ENCODE measurements at places on chromosomes 7 and 10.

DNA sequence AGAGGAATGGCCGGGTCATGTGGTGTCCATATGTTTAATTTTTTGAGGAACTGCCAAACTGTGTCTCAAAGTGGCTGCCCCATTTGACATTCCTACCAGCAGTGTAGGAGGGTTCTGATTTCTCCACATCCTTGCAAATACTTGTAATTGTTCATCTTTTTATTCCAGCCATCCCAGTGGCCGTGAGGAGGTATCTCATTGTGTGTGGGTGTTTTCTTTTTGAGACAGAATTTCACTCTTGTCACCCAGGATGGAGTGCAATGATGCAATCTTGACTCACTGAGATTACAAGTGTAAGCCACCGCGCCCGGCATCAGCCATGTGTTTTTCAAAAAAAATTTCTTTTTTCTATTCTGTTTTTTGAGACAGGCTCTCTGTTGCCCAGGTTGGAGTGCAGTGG is 38.7 kb upstream of the DLG5 start:
- DNase-seq, result no peak

GRCh38 chr10:72455889-72456595 is 101.3 kb upstream of the DNAJB12 start:
- no peak for DNase-seq

- DNase-seq, result no peak
Observed at GRCh38 chr10:78896159-78896928, 172.4 kb upstream of the ZMIZ1 start.

GRCh38 chr7:75649462-75649861 is 89.3 kb downstream of the HIP1 start:
- DNase-seq, result no peak

- peak; percentile 84 for DNase-seq
Observed at GRCh38 chr7:13908667-13909397, 80.6 kb downstream of the ETV1 start.

- DNase-seq, result no peak
Observed at GRCh38 chr10:34696423-34696822, 118.7 kb downstream of the PARD3 start.

- DNase-seq, result no peak
Observed at GRCh38 chr7:80932536-80932935, 13.7 kb upstream of the SEMA3C start.
